Hematopoietic multipotent progenitor cell treated with erythropoietin and hydrocortisone succinate and interleukin-3 and kit ligand, for 8 days (in vitro differentiated cells): ENCODE measurements at places on chromosomes 13 and 19.

- no peak for DNase-seq
These were observed 208.4 kb upstream of the RXFP2 start for GRCh38 chr13:31530922-31531321.

DNA sequence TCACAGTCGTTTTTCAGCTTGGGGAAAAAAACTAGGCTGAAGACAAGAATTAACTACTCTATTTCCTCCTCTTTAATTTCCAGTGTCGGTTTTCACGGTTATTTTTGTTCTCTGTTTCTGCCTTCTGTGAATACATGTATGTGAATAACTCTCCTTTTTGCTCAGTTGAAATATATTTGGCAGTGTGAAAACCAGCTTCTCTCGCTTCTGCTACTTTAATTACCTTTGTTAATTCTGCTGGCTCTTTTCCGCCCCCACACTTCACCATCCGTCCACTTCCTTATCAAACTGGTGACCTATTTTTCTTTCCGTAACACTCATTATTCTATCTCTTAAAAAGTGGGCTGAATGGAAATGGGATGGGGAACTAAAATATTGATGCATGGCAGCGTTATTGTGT lies 126.4 kb downstream of the POU4F1 start:
- no peak for DNase-seq

DNA sequence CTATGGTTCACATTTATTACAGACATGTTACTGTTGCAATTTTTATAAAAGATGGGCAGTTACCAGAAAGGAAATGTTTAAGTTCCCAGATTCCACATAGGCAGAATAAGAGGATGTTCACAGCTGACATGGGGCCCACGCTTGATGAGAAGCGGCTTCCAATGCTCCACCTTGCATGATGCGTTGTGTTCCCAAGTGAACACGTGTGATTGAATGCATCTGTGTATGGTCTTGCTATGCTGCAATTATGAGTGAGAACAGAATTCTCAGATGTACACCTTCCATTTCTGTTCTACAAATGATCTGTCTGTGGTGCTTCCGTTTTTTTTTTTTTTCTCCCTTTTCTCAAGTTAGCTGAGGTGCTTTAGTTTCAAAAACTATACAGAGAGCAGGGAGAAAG lies 15.5 kb downstream of the UPF3A start:
- no peak for DNase-seq

DNA sequence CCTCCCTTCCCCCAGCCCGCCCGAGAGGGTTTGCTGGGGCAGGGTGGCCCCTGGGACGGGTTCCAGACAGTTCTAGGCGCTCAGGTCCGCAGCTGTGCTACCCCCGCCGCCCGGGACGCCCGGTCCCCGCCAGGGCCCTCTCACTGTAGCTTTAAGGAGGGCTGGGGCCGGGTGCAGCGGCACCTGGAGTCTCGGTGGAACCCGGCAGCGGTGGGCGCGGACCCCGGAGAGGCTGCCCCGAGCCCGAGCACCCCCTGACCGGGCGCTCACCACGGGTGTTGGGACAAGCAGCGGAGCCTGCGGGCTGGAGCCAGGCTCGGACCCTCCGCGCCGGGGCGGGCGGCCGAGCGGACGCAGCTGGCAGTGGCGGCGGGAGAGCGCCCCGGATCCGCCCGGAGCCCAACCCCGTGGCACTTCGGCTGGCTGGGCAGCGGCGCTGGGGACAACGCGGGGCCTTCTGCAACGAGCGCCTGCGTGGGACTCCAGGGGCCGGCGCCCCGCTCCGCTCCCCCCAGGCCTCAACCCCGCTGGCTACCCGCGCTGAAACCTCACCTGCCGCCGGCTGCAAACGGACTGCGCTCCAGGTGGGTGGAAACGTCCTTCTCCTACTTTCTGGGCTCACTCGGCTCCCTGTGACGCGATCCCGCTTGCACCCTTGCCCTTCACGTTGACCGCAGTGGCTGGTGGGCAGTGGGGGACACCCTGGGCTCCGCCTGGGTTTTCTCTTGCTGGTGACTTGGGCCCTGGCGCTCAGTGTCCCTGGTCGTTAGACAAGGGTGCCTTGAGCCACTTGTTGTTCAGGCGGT lies 81.1 kb downstream of the ZNF429 start:
- peak; percentile 64 for DNase-seq

- DNase-seq = no peak
These were observed 237.0 kb downstream of the LACC1 start for GRCh38 chr13:44116562-44117332.

- DNase-seq = no peak
These were observed 64.2 kb upstream of the ZNF85 start for GRCh38 chr19:20858861-20859260.

DNA sequence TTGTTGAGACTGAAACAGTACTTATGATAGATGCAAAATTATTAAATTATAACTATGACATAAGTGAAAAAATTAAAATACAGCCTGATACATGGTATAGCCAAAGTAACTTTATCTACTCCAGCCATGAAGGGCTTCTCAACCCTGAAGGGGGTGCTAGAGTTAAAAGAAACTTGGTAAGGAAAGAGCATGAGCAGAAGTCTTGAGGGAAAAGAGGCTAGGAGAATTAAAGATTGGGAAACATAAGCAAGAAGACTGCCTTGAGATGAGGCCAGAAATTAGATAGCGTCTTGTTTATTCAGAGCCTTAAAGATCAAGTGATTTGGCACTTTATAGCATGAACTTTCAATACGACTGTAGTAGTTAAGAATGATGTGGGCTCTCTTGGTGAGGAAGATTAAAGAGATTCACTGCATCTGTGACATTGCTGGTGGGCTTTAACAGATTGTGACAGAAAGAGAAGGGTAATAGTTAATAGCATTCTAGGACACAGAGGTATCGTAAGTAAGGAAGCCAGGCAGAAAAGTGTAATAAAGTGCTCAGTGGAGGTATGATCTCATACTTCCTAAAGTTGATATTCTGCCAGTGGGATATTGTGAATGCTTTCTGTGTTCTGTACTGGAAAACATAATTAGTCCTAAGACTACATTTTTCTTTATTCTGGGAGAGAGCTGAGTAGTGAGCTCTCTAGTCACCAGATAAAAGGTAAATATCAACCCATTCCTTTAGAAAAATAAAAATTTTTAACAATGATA lies 385.4 kb upstream of the PRR20A start:
- no peak for DNase-seq

DNA sequence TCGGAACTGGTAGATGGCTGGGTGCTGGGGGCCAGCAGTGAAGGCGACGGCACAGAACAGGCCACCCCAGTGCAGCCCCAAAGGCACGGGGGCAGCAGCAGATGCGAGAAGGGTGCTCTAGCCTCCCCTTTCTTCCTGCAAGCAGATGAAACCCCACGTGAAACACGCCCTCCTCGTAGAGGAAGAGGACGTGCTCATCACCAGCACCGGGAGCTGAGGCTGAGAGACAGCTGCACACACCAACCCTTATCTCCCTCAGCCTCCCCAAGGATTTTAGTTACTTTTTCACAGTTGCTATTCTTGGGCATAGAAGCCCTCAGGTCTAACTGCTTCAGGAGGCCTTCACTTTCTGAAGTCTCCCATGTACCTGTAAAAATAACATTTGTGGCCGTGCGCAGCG lies 11.9 kb downstream of the ZNF787 start:
- DNase-seq = peak; percentile 46

DNA sequence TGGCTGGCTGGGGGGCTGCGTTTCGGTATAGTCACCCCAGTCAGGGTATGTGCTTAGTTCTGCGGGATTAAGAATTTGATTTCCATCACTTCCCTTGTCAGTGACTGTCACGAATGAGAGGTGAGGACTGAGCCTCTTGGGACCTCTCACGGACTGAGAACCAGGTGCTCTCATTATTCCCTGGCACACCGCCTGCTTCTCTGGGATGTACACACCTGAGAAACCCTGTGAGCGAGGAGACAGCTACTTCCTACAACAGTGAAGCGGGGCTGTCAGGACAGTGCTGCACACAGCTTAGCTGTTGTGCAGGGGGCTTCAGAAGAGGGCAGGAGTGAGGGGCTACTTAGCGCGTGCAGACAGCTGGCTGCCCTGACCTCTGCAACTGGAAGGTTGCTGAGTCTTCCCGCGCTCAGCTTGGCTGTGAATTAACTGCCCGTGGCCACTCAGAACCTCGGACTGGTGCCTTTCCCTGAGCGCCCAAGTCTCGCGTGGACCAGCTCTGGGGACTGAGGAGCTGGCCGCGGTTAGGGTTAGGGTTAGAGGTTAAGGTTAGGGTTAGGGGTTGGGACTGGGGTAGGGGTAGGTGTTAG lies 65.3 kb upstream of the MCF2L start:
- no peak for DNase-seq

DNA sequence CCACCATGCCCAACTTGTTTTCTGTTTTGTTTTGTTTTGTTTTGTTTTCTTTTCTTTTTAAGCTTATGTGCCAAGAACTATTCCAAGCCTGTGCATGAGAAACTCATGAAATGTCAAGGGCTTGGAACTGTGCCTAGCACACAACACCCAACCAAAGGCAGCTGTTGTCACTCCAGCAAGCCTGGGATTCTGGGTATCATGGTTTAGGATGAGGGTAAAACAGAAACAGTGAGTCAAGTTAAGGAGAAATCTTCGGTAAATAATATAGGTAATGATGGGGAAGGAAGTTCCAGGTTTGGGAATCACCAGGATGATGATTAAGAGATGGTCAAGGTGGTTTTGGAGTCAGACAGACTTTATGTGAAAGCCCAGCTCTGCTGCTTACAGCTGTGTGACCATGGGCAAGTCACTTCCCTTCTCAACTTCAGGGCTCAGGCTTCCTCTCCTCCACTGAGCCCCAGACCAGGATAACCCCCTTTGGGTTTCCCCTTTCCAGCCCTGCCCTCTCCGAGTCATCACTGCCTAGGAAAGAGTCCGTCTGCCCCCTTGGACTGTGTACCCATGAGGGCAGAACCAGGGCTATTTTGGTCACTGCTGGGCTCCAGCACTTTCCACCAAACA lies 5.0 kb downstream of the PVR start:
- DNase-seq = no peak

DNA sequence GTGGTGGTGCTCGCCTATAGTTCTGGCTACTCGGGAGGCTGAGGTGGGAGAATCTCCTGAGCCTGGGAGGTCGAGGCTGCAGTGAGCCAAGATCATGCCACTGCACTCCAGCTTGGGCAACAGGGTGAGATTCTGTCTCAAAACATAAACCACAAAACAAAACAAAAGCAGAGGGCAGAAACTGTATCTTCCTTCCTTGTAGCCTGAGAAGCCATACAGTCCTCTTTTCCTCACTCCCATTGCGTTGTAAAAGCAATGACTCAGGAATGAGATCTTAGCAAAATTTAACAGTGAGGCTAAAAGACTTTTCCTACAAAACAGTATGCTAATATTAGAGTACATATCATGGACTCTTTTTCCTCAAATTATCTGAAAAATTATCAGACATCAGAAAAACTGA lies 130.9 kb downstream of the SHISA2 start:
- no peak for DNase-seq
